ENCODE measurements at places on chromosomes 5 and 9.

GRCh38 chr5:15002791-15003190, 131.2 kb upstream of the ANKH start:
- DNase-seq: no peak

DNA sequence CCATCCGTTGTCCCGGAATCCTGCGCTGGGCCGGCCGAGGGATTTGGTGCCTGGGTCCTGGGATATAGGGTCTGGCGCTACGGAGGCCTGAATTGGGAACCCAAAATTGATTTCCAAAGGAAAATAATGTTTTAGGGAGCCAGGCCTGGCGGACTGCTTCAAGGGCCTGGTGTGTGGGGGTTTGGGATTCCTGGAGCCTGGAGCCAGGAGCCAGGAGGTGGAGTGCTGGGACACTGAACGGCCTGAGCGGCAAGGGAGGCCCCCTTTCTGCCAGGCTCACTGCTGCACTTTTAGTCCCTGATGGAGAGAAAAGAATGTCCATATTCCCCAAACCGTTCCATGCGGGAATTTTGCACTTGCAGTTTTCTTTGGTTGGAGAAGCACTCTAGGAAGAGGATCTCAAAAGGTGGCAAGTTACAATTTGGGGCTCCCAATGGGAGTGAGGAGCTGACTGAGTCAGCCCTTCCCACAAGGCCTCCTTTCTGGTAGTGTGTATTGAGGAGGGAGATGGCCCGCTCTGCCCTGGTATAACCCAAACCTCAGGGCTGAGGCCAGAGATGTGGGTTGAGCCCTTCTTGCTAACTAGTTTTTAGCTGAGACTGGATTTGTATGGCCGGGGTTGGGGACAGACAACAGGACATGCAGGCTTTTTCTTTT, 2.2 kb downstream of the LMX1B start:
- peak; percentile 45 for DNase-seq

DNA sequence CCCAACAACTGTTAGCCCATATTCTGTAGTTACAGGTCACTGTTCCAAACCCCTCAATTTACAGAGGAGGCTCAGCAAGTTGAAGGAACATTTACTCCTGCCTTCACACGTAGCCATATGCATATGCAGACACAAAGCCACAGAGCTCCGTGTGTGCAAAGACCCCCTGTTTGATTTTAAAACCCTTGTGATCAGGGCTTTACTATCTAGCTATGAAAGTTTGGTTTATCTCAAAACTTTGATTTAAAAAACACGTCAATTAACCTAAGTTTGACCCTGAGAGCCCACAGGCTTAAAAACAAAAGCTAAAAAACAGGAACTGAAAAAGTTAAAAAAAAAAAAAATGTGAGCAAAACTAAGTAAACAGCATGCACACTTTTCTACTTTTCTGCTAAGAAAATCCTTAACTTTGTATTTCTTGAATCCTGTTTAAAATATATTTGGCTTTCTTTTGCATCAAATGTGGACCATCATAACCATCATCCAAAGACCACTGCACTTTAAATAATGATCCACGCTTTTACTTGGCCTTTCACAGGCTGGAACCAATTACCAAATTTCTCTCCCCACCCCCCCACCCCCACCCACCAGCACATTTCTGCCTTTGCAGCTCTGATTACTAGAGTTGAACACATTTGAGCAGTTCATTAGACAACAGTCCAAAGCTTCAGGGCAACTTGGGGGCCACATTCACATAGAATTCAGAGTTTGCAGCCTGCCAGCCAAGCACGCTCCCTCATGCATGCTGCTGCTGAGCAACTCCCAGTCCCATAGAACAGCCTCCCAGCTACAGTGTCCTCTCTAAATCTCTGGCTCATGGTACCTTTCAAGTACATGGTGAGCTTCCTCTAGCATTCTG, 128.8 kb upstream of the MAP3K1 start:
- DNase-seq: no peak

DNA sequence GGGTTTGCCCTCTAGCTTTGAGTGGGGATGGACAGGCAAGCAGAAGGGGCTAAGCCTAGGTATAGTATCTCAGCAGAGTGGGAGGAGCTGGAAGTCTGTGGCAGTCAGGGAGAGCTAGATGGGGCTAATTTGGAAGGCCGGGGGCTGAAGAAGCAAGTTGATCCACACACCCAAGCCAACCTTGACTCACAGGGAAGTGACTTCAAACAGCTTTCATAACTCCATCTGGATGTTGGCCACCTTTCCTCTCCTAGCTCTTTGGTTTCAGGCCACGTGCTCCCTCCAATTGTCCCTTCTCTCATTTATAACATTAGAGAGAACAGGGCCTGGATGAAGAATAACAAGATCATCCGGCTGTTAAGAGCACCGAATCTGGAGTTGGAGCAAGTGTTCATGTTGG, 36.8 kb downstream of the EGR1 start:
- no peak for DNase-seq

DNA sequence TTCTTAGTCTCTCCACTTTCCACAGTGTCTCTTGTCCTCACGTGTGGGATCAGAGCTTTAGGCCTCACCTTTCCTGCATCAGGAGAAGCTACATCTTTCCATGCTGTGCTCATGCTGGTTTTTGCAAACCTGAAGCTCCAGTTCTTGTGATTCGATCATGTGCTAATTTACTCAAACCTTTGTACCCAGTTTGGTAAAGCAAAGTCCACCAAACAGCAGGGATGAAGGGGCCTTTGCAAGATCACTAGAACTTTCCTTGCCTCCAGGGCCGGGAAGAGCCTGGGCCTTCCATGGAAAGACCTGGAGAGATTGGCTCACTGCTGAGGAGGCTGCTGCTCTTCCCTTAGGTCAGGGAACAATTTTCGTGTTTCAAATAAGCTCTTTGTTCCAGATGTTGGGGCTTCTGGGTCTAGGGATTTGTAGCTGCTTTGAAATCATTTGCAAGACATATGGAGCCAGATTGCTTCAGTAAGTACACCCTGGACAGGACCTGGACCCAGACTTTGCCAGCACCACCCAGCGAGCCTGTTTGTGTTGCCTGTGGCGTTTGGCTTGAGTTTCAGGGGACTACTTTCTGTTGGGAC, 18.7 kb upstream of the SPATA31E1 start:
- DNase-seq: no peak

- no peak for DNase-seq
Observed at GRCh38 chr5:59293700-59294099, 599.8 kb downstream of the PDE4D start.

DNA sequence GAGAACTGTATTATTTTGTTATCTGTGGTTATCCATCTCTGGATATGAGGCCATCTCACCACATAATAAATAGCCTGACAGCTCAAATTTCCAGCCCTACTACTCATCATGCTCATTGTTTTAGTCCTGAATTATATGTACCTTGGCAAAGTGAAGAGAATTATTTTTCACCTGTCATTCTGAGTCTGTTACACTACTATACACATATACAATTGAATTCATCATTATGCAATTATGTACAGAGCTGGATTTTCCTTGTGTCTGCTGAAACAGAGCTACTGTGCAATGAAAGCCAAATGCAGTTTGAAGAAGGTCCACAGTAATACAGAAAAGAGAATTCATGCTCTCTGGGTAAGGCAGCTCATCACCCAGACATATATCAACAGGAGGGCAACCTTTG, 28.5 kb downstream of the ESM1 start:
- DNase-seq: no peak

- no peak for DNase-seq
Observed at GRCh38 chr9:115923903-115924668, 229.5 kb upstream of the PAPPA start.

GRCh38 chr9:82410866-82411265, 422.3 kb downstream of the SPATA31D1 start:
- DNase-seq: no peak

DNA sequence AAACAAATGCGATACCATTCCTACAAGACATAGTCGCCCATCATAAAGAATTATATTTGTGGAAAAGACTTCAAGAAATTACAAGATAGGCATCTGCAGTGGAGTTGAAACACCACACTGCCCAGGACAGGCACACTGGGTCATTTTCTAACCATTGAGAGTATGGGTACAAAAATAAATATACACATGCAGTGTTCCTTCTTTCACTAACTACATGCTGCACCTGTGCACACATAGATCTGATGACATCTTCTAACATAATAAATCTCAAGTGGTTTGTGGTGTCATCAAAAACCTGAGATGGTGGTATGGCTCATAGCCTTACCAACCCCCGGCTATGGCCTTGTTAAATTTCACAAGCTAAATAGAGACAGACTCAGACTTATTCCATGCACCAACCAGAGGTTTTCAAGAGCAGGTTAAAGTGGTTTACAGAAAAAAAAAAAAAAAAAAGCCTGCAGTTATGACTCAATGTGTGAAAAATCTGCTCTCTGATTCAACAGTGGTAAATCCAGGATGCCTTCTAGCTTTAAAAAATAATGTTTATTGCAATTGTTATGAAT, 12.4 kb upstream of the NFIB start:
- no peak for DNase-seq

GRCh38 chr5:2066373-2066772, 183.6 kb upstream of the IRX4 start:
- DNase-seq: no peak

DNA sequence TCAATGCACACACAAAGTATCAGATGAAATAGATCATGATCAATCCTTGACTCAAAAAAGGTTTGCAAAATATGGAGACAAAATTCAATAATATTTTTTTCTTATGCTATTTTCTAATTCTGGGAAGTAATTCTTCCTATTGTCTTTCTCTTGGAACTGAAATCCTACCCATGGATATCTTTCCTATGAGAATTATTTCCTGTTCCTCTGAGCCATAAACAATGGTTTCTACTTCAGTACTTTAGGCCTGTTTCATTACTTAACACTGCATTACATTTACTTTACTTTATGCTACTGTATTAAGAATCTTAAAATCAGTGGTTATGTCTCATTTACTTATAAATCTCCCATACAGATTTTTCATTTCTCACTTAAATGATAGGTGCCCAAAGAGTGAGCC, 1025.4 kb upstream of the ACO1 start:
- DNase-seq: no peak

- no peak for DNase-seq
Observed at GRCh38 chr9:459491-460444, 245.1 kb downstream of the DOCK8 start.

DNA sequence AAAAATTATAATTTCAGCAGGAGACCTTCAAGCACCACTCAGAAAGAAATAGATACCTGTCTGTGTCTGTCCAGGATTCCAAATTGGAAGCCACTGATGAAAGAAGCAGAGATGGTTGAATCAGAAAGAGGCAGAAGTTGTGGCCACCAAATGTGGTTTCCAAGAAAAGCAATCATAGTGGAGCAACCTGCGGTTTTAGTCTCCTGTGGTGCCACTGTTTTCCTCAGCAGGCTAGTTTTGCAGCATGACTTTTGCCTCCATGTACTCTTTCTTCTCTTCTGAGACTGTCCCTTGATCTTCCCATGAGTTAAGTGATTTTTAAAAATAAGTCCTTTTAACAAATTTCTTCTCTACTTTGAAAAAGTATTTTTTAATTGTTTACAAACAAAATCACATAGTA, 535.8 kb downstream of the CYLC2 start:
- no peak for DNase-seq

GRCh38 chr5:15573590-15573989, 73.6 kb downstream of the FBXL7 start:
- DNase-seq: no peak

- DNase-seq: no peak
Observed at GRCh38 chr9:69153707-69154521, 20.2 kb upstream of the TJP2 start.

- DNase-seq: no peak
Observed at GRCh38 chr5:154345255-154345952, 100.4 kb upstream of the SAP30L start.

DNA sequence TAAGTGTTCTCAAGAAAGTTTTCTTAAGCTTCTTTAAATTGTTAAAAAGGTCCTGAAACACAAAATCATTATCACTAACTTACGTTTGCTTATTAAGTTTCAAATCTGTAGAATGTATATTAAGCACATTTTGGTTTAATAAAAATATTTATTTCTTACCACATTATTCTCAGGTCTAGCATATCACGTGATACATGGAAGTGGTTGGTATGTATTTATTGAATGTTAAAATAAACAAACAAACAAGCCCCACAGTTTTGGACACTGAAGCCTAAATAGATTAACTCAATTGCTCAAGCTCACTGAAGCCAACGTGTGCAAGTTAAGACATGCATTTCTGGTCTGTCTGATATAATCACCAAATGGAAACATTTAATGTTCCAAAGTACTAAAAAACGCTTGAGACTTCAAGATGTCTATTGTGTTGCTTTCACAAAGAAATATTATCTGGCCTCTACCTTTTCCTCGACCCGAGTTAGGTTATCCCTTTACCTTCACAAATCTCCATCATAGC, 1136.9 kb downstream of the TAF11L14 start:
- no peak for DNase-seq

DNA sequence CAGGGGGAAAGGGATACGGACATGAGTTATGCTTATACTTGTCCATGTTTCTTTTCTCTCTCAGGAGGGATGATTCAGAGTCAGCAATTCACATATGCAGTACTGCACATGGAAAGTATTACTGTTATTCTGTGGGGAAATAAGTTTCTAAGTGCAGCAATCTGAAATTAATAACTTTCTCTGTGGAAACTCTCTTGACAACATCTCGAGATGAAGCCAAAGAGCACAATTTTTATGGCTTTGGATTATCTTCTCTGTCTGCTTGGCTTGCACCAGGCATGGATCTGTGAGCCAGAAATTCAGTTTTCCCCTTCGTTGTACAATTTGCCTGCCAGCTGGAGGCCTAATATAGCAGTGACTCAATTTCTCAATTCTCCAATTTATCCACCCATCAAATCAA, 2.5 kb upstream of the NDFIP1 start:
- peak; percentile 75 for DNase-seq

- no peak for DNase-seq
Observed at GRCh38 chr9:131161585-131161984, 36.2 kb downstream of the NUP214 start.

- DNase-seq: no peak
Observed at GRCh38 chr9:15738011-15738410, 185.2 kb downstream of the CCDC171 start.

GRCh38 chr5:161889971-161890370, 42.1 kb downstream of the GABRA1 start:
- DNase-seq: no peak

GRCh38 chr9:128187361-128187760, 4.0 kb downstream of the CIZ1 start:
- DNase-seq: no peak

DNA sequence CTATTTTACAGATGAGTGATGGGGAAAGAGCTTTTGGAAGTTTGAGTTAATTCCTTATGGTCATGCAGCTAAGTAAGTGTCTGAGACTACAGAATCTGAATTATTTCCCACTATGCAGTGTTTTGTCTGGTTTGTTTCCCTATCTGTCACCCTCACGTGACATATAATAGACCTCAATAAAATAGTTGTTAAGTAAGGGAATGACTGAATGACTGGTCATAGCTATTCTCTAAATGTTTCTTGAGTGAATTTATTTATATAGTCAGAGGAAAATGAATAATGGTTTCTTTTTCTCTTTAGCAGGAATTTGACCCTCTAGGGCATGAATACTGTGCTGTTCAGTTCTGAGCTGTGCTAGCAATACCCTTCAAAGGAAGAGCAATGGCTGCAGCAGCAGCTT, 10.3 kb downstream of the TRIM32 start:
- no peak for DNase-seq
